ENCODE measurements at places on chromosomes 5 and 9.

DNA sequence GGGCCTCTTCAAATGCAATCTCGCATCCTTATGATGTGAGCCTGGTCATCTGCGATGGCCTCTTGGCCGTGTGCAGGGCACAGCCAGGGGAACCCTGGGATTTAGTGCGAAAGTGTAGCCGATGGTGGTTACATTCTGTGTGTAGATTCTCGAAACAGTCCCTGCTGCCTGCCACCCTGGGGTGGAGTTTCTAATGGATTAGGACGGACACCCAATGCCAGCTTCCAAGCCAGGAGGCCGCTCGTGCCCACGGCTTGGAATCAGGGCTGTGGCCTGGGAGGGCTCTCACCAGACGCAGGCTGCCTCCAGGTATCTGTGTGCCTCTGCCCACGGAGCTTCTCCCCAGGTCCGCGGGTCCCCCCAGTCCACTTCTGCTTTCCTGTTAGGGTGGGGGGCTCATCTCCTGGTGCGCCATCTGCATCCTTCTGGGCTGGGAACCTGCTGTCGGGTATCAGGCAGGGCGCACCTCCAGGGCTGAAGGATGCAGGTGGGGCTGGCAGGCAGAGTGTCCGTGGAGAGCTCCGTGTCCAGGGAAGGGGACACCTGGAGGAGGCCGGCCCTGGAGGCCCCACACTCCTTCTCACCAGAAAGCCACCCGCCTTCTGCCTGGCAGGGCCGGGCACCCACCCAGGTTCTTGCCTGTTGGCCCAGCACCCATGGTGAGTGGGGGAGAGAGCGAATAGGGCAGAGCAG, 3.4 kb upstream of the SLC12A7 start:
- no peak for DNase-seq

- no peak for DNase-seq
Observed at GRCh38 chr9:126643945-126644527, 30.3 kb downstream of the LMX1B start.

- DNase-seq, result no peak
Observed at GRCh38 chr9:126902210-126902609, 12.4 kb upstream of the RALGPS1 start.

DNA sequence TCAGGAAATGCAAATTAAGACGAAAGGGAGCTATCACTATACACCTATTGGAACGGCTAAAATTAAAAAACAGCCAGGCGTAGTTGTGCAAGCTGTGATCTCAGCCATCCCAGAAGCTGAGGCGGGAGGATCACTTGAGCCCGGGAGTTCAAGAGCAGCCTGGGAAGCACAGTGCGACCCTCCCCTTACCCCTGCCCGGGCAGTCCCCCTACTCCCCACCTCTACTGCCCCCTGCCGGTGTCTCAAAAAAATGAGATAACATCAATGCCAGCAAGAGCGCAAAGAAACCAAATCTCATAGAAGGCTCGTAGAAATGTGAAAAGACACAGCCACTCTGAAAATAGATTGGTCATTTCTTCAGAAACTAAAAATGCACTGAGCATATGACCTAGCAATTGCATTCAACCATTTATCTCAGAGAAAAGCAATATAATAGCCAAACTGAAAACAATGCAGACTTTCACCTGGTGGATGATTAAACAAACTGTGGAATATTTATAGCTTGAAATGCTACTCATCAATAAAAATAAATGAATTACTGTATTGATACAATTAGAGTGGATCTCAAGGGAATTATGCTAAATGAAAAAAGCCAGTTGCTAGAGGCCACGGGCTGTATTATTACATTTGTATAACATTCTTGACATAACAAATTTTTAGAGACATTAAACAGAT, 20.6 kb downstream of the OR2V2 start:
- no peak for DNase-seq

GRCh38 chr5:13591621-13592020, 352.9 kb downstream of the DNAH5 start:
- no peak for DNase-seq

- no peak for DNase-seq
Observed at GRCh38 chr9:25648116-25648515, 30.1 kb downstream of the TUSC1 start.

GRCh38 chr9:95107976-95108375, 209.5 kb downstream of the FANCC start:
- no peak for DNase-seq

DNA sequence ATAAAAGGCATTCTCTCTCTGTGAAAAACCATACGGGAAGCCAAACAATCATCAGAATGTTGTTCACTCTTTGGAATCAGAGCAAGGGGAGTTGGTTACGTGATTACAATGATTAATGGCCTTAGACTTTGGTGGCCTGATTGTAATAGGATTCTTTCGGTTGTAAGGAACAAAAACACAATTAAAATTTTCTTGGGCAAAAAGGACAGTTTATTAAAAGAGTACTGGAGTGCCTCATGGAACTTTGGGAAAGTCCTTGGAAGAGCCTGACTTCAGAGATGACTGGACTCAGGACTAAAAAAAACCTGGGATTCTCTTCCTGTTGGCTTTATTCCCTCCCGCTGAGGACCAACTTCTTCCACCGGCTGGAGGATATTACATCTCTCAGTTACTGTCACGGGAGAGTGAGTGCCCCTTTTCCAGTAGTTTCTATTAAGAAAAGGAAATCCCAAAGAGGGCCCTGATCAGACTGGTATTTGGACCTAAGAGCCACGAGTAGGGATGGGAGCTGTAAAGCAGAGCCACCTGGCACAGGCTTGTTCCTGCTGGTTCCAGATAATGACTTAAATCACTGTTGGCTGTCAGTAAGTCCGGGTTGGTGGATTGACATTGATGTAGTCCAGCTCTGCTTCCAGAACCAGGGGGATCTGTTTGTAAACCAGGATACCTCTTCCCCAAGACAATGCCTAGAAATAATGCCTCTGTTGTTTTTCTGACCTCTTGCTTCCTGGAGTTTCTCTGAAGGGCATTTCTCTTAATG, 53.9 kb downstream of the CFAP95 start:
- DNase-seq, result no peak

DNA sequence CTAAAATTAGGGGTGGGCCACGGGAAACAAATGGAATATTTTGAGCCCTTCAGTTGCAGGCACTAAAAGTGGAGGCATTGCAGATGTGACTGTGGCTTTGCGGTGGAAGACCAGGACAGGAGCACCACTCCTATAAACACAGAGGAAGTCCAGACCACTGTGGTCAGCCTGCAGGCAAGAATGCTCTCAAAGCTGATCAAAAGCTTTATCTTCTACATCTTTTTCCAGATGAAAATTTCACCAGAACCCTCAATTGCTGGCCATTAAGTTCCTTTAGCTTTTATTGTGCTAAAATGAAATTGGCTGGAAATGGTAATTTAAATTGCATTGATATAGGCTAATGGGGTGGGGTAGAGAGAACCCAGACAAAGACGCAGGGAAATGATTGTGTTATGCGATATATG, 208.8 kb downstream of the ERCC6L2 start:
- no peak for DNase-seq

DNA sequence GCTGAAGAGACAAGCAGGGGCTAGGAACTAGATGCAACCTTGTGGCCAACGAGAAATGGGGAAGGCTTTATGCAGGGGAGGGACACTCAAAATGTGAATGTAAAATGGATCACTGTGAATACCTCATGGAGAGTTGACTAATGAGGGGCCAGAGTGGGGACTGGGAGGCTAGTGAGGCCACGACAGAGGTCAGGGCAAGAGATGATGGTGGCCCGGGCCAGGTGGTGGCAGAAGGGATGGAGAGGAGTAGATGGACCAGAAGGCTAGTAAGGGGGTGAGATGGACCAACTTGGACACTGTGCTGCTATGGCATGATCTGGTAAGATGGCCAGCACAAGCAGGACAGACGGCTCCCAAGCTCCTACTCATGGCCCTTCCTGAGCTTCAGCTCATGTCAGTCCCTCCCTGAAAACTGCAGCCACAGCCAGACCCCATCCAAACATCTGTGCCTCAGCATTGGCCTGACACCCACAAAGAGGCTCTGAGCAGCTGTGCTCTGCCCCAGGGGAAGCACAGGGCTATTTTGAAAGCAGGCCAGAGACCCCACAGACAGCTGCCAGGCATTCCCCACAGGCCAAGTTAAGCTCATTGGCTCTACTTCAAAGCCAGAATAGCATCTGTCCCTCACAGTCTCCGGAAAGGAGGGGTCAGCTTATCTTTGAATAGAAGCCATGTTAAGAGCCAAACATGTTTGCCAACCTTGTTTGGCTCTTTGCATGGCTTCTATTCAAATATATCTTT, 22.1 kb downstream of the P4HA2 start:
- DNase-seq, result no peak

- DNase-seq, result no peak
Observed at GRCh38 chr5:119080936-119081335, 10.0 kb downstream of the DMXL1 start.

- no peak for DNase-seq
Observed at GRCh38 chr5:172669386-172670004, 28.4 kb downstream of the NEURL1B start.

DNA sequence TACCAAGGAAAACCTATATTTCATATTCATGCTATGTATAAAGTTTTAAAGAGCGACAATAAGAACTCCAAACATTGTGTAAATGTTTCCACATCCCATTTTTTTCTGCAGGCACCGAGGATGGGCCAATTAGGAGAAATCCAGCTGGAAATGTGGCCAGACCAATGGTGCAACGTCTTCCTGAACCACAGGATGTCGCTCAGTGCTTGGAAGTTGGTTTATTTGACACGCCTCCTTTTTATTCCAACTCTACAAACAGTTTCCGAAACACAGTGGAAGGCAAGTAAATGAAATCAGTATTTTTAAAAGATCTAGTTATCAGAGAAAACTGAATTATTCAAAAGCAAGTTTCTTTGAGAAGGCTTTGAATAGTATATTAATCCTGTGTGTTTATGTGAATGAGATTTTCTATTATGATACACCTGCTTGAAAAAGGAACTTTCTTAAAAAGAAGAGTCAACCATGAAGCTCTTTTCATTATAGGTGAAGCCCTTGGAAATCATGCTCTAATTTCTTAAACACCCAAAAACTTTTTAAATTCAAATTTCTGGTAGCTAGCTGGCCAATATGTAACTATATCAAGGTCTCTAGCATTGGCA, 9.1 kb downstream of the TYRP1 start:
- no peak for DNase-seq

GRCh38 chr5:33725806-33726205, 166.0 kb downstream of the ADAMTS12 start:
- DNase-seq, result no peak

DNA sequence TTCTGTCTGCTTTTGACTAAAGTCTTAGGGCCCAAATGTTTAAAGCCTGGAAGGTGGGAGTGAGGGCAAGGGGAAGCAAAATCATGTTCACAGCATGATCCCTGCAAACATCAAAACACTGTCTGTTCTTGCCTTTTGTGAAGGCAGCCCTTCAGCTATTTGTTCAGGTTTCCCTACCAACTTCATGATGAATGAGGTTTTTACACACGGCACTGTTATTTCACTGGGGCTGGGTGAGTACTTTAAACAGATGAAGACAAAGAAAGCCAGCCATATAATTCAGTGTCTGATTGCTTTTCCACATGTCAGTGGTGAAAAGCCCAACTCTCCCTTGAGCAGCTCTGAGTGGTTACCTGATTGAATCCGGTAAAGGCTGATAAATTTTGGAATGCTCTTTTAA, 224.7 kb upstream of the GRAMD2B start:
- no peak for DNase-seq

GRCh38 chr5:79107020-79107796, 4.4 kb upstream of the BHMT start:
- no peak for DNase-seq

GRCh38 chr5:131745703-131746102, 51.1 kb downstream of the FNIP1 start:
- DNase-seq, result no peak

GRCh38 chr5:170781946-170782345, 1.6 kb upstream of the GABRP start:
- no peak for DNase-seq

- DNase-seq, result no peak
Observed at GRCh38 chr9:94927048-94927761, 200.7 kb downstream of the AOPEP start.

DNA sequence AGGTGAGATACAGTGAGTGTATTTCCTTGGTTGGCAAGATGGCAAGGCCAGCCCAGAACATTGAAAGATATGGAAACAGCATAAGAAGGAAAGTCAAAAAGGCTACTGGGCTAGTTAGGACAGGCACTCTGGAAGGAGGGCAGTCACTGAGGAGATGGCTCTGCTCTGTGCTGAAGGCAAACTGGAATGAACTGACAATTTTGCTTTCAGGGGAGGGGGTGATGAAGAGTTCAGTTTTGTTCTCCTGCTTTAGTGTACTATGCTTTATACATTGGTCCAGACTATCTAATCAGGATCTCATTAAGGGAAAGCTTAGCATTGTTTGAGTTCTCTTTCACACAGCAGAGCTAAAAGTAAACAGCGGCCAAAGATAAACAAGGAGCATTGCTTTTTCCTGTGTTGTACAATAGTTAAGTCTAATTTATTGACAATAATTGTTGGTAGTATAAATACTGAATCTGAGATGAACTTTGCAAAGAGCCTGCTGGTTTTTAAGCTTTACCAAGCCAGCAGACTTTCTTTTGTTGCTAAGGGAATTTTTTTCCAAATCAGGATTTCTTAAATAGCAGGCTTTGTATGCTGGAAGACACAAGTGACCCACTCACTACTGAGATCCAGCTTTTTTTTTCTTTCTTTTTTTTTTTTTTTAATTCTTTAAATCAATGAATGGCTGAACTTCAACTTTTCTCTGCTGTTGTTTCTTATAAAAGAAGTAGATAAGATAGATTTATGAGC, 355.5 kb downstream of the ARRDC3 start:
- no peak for DNase-seq
